Neural crest cell (in vitro differentiated cells): ENCODE measurements at places on chromosomes 5 and 9.
A peak's percentile ranks its signal among the peaks of the same experiment; 100 is the strongest.

GRCh38 chr5:90479611-90480385 lies 5.1 kb downstream of the POLR3G start:
- DNase-seq, result no peak
- peaks cover 4% of the 10 kb centered on the region for H3K36me3 ChIP-seq
- H3K4me1 ChIP-seq, result peaks cover 35% of the 10 kb centered on the region
- no peak overlapping the region for H3K27ac ChIP-seq
- H3K27me3 ChIP-seq, result peaks cover 20% of the 10 kb centered on the region

GRCh38 chr5:24909210-24909609 lies 264.4 kb upstream of the CDH10 start:
- H3K27ac ChIP-seq, result no peak overlapping the region
- no peak for DNase-seq
- H3K4me1 ChIP-seq, result no peaks in the 10 kb centered on the region
- no peaks in the 10 kb centered on the region for H3K27me3 ChIP-seq

DNA sequence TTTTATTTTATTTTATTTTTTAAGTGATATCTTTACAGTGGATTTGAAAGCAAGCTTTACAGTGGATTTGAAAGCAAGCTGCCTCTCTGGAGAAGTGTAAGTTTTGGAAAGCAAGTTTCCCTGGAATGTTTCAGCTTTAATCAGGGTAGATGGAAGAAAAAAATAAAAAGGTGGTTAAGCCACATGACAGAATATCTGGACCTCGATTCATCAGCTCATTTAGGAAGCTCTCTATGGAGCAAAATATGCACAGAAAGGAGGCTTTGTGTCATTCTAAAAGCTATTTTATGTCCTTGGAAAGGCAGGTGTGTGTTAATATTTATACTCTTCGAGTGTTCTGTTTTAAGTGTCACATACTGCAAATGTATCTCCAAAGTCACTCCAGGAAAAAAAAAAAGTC lies 409.2 kb upstream of the KLF4 start:
- DNase-seq, result no peak
- no peaks in the 10 kb centered on the region for H3K36me3 ChIP-seq
- H3K4me1 ChIP-seq, result no peaks in the 10 kb centered on the region
- no peak overlapping the region for H3K4me3 ChIP-seq
- no peaks in the 10 kb centered on the region for H3K27me3 ChIP-seq

DNA sequence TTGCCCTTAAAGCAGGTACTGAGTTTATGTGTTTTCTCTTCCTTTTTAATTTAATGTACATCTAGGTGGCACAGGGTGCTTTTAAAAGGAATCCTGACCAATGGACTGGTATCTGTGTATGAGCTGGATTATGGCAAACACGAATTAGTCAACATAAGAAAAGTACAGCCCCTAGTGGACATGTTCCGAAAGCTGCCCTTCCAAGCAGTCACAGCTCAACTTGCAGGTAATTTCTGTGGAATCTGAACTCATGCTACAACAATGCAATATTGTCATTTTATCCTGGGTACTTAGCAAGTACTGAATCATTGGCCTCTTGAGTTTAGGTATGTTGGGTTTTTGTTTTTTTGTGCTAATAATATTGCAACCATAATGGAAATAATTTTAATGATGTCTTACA lies 14.4 kb upstream of the TMOD1 start:
- H3K27me3 ChIP-seq, result peaks cover 4% of the 10 kb centered on the region
- peaks cover 11% of the 10 kb centered on the region for H3K36me3 ChIP-seq
- H3K27ac ChIP-seq, result no peak overlapping the region

DNA sequence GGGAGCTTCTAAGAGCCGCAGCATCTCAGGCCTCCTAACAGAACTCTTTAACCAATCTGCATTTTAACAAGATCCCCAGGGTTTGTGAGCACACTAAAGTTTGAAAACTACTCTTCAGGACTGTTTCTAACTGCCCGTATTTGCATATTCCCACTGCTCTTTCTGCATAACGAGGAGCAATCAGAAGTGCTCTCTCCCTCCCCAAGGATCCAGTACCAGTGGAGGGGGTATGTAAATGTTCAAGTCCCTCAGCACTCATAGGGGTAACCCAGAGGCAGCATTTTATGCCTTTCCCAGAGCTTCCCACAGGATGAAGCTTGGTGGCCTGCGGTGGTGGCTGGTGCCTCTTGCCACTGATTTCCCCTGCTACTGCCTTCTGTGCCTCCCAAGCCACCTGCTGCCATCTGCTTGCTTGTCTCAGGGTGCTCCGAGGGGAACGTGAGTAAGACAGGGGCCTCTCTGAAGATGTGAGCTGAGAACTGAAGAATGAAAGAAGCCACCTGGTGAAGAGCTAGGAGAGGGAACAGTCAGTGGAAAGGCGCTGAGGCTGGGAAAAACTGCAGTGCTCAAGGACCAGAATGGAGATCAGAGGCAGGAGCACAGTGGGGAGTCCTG lies 30.0 kb upstream of the PPP1R2B start:
- no peaks in the 10 kb centered on the region for H3K27me3 ChIP-seq
- no peak overlapping the region for H3K27ac ChIP-seq
- H3K4me3 ChIP-seq, result no peak overlapping the region
- no peaks in the 10 kb centered on the region for H3K4me1 ChIP-seq
- no peak for DNase-seq

DNA sequence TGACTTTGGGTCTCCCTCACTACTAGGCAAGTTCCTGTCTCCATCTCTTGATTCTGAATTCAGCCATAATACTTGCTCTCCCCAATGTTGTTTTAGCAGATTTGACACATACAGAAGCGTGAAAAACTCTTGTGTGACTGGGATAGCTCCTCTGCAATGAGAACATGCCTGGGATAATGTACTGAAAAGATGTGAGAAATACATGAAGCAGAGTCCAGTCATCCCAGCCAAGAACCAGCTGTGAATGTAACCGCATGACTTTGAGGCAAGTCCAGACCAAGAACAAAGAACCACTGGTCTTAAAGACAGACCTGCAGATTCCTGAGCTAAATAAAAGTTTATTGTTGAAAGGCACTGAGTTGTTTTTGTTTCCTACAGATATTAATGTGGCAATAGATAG lies 135.0 kb downstream of the NMUR2 start:
- DNase-seq, result no peak
- H3K4me1 ChIP-seq, result no peaks in the 10 kb centered on the region
- no peak overlapping the region for H3K27ac ChIP-seq
- H3K27me3 ChIP-seq, result peaks cover 3% of the 10 kb centered on the region
- H3K4me3 ChIP-seq, result no peak overlapping the region
- H3K36me3 ChIP-seq, result no peaks in the 10 kb centered on the region

GRCh38 chr5:72314571-72315172 lies 5.4 kb downstream of the MRPS27 start:
- H3K4me3 ChIP-seq, result peak overlapping the region; percentile 48
- H3K27ac ChIP-seq, result no peak overlapping the region
- peaks cover 13% of the 10 kb centered on the region for H3K4me1 ChIP-seq
- peaks cover 6% of the 10 kb centered on the region for H3K36me3 ChIP-seq

DNA sequence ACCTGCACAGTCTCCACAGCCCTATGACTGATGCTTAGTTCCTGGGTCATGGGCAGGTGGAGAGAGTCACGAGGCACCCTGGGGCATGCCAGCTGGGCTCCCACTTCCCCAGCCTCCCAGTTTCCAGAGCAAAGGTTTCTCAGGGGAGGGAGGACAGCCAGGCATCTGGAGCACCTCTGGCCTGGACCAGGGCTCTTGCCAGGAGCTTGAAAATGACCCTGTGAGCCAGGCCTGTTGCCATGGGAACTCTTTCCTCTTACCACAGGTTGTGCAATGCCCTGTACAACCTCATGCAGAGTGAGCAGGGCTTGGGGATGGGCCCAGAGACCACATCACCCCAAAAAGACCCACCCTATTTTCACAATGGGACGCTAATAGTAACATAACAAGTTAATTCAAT lies 113.1 kb downstream of the PSD2 start:
- H3K4me1 ChIP-seq, result no peaks in the 10 kb centered on the region
- no peaks in the 10 kb centered on the region for H3K36me3 ChIP-seq
- H3K27me3 ChIP-seq, result peaks cover 15% of the 10 kb centered on the region
- H3K27ac ChIP-seq, result no peak overlapping the region
- no peak overlapping the region for H3K4me3 ChIP-seq

DNA sequence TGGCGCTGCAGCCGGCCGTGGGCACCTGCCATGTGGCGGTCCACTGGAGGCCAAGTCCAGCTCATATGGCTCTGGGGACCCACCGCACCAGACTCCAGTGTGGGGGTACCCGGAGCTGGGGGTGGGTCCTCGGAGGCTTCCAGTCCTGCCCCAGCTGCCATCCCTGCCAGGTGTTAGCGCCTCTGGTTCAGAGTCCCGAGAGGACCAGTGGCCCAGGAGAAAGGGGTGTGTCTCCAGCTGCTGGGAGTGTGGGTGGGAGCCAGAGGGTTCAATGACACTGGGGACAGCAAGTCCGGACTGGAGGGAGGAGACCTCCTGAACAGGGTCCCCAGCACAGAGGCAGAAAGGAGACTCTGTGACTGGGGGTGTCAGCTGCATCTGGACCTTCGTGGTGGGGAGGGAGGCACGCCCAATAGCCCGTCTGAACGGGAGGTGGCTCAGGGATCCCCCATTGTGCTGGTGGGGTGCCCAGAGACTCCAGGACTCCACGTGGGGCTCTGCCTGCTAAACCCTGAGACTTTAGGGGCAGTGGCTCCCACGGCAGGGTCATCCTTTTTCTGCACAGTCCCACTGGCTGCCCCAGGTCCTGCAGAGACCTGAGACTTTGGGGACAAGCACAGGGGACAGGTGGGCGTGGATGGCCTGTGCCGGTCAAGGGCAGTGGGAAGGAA lies 2.4 kb upstream of the AHRR start:
- H3K36me3 ChIP-seq, result no peaks in the 10 kb centered on the region
- H3K4me3 ChIP-seq, result peak overlapping the region; percentile 38
- no peak for DNase-seq
- H3K27ac ChIP-seq, result no peak overlapping the region
- peaks cover 4% of the 10 kb centered on the region for H3K4me1 ChIP-seq

DNA sequence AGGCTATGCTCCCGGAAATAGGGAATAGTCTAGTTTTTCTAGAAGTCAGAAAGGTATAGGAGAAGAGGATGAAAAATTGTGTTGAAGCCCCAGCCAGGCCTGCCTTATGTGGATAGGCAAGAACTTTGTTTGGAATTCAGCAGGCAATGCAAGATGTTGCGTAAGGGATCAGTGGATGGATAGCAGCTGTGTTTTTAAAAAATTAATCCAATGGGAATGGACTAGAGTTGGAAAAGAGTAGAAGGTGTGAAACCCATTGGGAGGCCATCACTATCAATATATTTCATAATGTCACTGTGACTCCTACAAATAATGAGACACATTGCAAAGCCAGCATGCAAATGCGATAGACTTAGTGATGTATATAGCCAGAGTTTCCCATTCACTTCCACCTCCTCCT lies 281.9 kb downstream of the MARCHF11 start:
- peaks cover 13% of the 10 kb centered on the region for H3K4me1 ChIP-seq
- H3K27me3 ChIP-seq, result no peaks in the 10 kb centered on the region
- no peak overlapping the region for H3K27ac ChIP-seq
- no peak overlapping the region for H3K4me3 ChIP-seq

DNA sequence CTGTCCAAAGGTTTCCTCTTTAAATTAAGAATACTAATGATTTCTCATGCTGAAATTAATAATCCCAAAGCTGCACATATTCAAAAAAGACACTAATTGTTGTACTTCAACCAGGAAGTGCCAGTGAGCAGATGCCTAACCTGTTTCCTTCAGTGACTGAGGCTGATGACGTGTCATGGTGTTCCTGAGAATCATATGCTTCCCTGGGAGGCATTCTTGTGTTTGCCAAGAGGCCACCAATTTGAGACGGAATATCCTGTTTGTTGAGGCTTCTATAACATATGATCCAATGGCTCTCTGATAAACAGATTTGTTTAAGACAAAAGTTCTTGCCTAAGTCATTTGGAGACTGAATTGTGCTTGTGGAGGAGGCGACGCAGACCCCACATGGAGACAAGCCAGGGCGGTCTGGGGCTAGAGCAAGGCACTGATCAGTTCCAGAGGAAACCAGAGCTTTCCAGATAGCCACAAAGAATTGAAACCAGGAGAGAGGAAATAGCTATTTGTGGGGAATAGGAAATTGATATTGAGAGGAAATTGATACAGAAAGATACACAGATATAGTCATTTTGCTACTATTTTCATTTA lies 66.4 kb upstream of the ZNF608 start:
- H3K36me3 ChIP-seq, result no peaks in the 10 kb centered on the region
- H3K27ac ChIP-seq, result no peak overlapping the region
- H3K27me3 ChIP-seq, result no peaks in the 10 kb centered on the region
- DNase-seq, result no peak
- no peak overlapping the region for H3K4me3 ChIP-seq

DNA sequence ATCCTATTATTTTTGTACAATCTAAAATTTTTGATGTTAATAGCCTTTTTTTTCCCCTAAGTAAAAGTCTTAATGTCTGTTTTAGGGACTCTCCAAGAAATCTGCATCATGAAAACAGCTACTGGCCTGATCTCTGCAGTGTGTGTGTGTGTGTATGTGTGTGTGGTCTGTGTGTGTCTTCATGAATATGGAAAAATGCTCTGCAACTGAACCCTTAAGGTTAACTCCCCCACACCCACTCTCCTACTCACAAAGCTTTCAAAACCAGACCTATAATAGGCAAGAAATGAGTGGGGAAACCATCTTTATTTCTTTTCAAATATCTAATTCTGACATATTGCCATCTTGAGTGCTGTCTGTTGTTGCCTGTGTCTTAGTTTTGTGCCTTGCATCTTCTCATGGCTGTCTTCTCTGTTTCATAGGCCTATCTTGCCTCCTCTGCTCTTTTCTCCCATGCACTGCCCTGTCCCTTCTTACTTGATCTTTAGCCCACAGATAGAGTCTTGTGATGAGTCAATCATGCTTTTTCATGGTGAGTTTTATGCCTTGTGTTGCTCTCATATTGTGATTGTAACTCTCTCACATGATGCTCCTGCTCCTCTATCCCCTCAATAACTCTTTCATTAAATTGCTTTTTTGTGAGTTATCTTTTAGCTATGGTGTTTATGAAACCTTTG lies 68.3 kb downstream of the CHSY3 start:
- H3K4me1 ChIP-seq, result no peaks in the 10 kb centered on the region
- H3K36me3 ChIP-seq, result no peaks in the 10 kb centered on the region
- no peak for DNase-seq
- no peaks in the 10 kb centered on the region for H3K27me3 ChIP-seq
- no peak overlapping the region for H3K27ac ChIP-seq

- H3K36me3 ChIP-seq, result no peaks in the 10 kb centered on the region
- H3K4me3 ChIP-seq, result no peak overlapping the region
- no peak overlapping the region for H3K27ac ChIP-seq
- no peaks in the 10 kb centered on the region for H3K4me1 ChIP-seq
Measured at GRCh38 chr5:143605403-143606005, 202.0 kb upstream of the NR3C1 start.

- no peak overlapping the region for H3K4me3 ChIP-seq
- H3K27me3 ChIP-seq, result no peaks in the 10 kb centered on the region
- no peak overlapping the region for H3K27ac ChIP-seq
- no peaks in the 10 kb centered on the region for H3K4me1 ChIP-seq
- peaks cover 28% of the 10 kb centered on the region for H3K36me3 ChIP-seq
- no peak for DNase-seq
Measured at GRCh38 chr5:151812757-151813309, 41.1 kb downstream of the G3BP1 start.

DNA sequence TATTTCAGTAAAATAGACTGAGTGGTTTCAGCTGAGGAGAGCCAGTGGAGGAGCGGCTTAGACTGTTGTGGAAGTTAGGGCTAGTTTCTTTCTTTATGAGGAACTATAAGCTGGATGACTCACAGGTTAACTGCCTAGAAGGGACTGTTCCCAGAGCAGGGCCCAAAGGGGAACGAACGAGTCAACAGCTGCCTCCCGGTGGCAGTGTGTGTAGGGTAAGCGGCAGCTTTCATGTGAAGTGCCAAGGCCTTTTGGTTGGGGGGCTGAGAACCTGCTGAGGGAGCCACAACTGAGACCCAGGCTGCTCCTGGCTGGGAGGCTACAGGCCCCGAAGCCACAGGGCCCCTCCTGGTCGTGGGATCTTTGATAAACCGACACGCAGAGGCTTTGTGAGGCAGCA lies 7.0 kb downstream of the SQSTM1 start:
- peak overlapping the region; percentile 2 for H3K4me3 ChIP-seq
- H3K27me3 ChIP-seq, result no peaks in the 10 kb centered on the region
- DNase-seq, result no peak
- H3K27ac ChIP-seq, result no peak overlapping the region
- peaks cover 18% of the 10 kb centered on the region for H3K4me1 ChIP-seq
- H3K36me3 ChIP-seq, result peaks cover 43% of the 10 kb centered on the region
